ENCODE measurements at places on chromosomes 7 and 10.

GRCh38 chr7:28808796-28809533 lies 149.2 kb downstream of the TRIL start:
- DNase-seq, result no peak

- DNase-seq, result no peak
Observed at GRCh38 chr10:680146-680545, 9.3 kb downstream of the DIP2C start.

DNA sequence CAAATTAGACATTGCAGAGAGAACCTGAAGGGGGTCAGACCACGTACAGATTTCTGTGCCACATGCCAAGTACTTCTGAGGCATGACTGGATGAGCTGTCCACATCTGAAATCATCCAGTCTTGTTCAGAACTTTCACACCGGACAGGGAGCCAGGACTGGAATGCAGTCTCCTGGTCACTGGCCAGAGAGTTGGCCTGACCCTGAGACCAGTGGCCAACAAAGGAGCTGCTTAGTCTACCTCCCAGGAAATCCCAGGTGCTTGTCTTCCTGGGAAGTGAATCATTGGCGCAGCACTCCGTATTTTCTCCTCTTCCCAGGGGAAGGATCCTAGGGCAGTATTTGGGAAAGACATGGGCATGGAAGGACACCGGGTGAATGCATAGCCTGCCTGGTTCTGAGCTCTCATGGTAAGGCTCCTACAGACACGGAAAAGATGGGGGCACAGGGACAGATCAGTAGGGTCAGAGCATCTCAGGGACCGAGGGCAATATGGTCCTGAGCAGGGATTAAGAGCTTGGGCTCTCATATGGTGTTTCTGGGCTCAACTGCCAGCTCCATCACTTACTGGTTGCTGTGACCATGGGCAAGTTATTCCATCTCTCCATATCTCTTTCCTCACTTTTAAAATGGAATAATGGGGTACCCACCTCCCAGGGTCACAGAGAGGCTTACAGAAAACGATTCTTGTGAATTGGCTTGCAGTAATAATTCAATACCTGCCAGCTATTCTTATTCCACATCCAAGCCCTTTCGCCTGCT lies 1.3 kb upstream of the SCD start:
- DNase-seq, result peak; percentile 34

- no peak for DNase-seq
Observed at GRCh38 chr10:46073564-46073963, 27.5 kb upstream of the MSMB start.

DNA sequence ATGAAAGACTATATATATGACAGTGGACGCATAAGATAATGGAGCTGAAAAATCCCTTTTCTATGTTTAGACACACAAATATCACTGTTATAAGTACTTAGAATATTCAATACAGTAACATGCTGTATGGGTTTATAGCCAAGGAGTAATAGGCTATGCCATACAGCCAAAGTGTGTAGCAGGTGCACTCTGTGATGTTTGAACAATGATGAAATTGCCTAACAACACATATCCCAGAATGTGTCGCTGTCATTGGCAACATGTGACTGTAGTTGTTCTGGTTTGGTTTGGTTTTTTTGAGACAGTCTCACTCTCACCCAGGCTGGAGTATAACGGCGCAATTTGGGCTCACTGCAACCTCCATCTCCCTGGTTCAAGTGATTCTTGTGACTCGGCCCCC lies 26.1 kb downstream of the NOM1 start:
- no peak for DNase-seq

DNA sequence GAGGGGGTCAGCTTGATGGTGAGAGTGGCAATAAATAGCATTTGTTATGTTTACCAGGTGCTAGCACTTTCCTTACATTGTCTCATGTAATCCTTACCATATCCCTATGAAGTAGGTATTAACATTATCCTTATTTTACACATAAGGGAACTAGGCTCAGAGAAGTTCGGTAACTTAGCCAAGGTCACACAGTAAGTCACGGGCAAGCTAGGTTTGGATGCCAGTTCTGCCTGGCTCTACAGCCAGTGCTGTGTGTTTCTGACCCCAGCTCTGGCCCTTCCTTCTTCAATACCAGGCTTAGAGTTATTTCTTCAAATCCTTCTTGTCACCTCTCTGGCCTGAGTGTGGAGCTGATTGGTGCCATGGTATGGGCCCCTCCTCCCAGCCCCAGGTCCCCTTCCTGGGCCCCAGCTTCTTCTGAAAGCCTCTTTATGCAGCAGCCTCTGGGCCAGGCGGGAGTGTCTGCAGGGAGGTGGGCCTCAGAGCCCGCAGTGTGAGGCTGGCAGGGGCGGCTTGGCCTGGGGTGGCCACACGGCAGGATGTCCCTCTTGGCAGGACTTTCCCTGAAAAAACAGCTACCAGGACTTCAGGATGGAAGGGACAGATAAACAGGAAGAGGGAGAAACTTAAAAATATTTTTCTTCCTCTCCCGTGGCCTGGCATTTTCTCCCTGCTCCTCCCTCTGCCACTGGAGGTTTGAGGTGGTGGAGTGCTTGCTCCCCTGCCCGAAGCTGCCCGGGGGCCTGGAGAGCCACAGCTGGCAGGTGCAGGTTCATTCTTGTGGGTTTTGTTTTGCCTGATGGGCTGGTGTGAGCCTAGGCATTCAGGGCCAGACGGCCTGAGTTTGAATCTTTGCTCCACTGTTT lies 20.6 kb downstream of the PALD1 start:
- peak; percentile 44 for DNase-seq

GRCh38 chr7:100127866-100128636 lies 1.3 kb downstream of the MBLAC1 start:
- peak; percentile 57 for DNase-seq

- no peak for DNase-seq
Observed at GRCh38 chr10:63760708-63761047, 239.5 kb downstream of the REEP3 start.

GRCh38 chr10:119817991-119818888 lies 54.4 kb downstream of the MCMBP start:
- no peak for DNase-seq

GRCh38 chr7:45242698-45243097 lies 85.1 kb downstream of the RAMP3 start:
- DNase-seq, result no peak

Measured in NB4 (cell line).